Endothelial cell (in vitro differentiated cells): ENCODE measurements at places on chromosomes 11 and 22.
A peak's percentile ranks its signal among the peaks of the same experiment; 100 is the strongest.

DNA sequence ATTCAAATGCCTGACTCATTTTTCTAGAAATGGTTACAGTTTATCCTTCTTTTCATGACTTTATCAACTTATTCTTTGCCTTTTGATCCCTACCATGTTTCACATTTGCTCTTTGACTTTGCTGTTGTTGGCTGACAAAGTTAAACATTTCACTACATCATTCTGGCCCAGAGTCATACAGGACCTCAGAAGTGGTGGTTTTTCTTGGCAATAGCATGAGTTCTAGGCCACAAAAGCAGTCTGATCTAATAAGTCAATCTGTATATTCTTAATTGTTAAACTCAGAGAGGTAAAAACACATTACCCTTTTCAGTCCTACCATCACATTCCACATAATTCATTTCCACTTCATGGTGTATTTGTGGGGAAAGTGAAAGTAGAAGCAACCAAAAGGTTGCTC is 763.2 kb upstream of the TENM4 start:
- no peak for DNase-seq

DNA sequence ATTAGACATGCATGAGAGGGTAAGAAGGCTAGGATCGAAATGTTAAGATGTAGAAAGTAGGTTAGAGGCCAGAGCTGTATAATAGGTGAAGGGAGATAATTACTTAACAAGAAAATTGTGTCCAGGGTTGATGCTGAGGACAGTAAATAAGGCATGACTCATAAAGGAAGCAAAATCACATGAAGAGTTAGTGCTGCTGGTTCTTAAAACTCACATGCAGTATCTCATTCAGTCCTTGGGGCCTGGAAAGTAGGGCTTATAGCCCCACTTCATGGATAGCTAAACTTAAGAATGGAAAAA is 130.2 kb downstream of the NCAM1 start:
- no peak for DNase-seq

- no peak for DNase-seq
Measured at GRCh38 chr11:8814209-8814922, 96.6 kb upstream of the AKIP1 start.

DNA sequence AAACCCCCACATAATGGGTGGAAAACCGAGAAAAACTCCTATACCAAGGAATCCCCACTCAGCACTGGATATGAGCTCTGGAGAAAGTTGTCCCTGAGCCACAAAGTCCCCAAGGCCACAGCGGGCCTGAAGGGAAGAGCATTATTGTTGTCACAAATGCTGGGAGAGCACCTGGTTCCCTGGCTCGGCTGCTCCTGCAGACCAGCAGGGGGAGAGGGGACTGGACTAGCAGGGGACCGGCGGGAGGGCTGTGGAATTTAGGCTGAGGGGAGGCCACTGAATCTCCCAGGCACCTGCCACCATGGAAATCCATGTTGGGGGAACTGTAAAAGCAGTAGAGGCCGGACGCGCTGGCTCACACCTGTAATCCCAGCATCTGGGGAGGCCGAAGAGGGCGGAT is 7.0 kb downstream of the PC start:
- no peak for DNase-seq

GRCh38 chr11:46906609-46907041 is 11.7 kb downstream of the LRP4 start:
- DNase-seq = peak; percentile 48

- DNase-seq = no peak
Measured at GRCh38 chr11:78365381-78365792, 52.2 kb downstream of the GAB2 start.

GRCh38 chr22:25403284-25403810 is 161.1 kb upstream of the GRK3 start:
- DNase-seq = no peak

- no peak for DNase-seq
Measured at GRCh38 chr11:31844351-31844750, 33.2 kb upstream of the PAX6 start.

DNA sequence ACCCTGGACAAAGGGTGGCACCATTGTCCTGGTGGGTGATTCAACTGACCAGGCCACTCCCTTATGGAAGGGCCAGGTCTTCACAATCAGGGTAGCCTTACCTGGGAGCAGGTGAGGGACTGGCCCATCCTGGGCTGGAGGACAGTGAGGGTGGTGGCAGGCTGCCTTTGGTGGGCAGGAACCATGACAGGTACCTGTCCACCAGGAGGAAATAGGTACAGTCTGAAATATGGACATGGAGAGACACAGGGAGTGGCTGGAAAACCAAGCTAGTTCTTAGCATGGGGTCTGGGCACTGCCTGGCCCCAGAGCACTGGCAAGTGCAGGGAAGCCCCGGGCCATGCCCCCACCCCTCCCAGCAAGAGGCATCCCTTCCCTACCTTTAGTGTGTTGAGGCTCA is 113.8 kb downstream of the MED15 start:
- no peak for DNase-seq

GRCh38 chr11:35242412-35243242 is 103.7 kb downstream of the CD44 start:
- DNase-seq = no peak

GRCh38 chr11:117171404-117172061 is 7.0 kb upstream of the SIDT2 start:
- DNase-seq = no peak

DNA sequence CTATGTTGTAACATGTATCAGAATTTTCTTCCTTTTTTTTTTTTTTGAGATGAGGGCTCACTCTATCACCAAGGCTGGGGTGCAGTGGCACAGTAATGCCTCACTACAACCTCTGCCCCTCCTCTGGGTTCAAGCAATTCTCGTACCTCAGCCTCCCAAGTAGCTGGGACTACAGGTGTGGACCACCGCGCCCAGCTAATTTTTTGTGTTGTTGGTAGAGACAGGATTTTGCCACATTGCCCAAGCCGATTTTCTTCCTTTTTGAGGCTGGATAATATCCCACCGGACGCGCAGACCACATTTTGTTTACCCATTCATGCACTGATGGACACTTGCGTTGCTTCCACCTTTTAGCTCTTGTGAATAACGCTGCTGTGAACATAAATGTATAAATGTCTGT is 97.0 kb downstream of the BRD1 start:
- DNase-seq = no peak

GRCh38 chr11:12249590-12250260 is 127.6 kb upstream of the PARVA start:
- no peak for DNase-seq

DNA sequence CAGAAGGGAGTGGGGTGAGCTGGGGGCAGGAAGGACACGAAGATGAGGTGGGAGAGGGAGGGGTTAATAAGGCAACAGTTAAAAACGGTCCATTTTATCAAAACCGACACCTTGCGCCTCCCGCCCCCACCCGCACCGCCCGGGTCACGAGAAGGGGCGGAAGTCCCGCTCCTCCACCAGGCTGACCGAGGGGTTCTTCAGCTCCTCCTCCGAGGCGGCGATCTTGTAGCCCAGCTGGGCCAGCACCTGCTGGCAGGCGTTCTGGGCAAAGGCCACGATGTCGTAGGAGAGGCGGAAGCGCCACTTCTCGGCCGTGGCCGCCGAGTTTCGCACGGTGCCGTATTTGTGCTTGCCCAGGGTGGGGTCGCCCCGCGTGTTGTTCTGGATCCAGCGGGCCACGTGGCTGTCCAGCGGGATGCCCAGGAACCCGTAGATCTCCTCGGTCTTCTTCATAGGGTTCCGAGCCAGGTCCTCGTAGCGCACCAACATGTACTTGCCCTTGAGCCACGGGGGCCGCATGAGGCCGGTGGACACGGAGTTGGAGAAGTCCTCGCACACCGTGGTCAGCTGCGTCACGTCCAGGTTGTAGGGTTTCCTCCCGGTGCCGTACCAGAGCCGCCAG is 15.8 kb downstream of the CHST1 start:
- DNase-seq = no peak

GRCh38 chr22:29907753-29908515 is 25.0 kb downstream of the MTMR3 start:
- no peak for DNase-seq

GRCh38 chr11:71485466-71485865 is 32.5 kb downstream of the NADSYN1 start:
- no peak for DNase-seq

DNA sequence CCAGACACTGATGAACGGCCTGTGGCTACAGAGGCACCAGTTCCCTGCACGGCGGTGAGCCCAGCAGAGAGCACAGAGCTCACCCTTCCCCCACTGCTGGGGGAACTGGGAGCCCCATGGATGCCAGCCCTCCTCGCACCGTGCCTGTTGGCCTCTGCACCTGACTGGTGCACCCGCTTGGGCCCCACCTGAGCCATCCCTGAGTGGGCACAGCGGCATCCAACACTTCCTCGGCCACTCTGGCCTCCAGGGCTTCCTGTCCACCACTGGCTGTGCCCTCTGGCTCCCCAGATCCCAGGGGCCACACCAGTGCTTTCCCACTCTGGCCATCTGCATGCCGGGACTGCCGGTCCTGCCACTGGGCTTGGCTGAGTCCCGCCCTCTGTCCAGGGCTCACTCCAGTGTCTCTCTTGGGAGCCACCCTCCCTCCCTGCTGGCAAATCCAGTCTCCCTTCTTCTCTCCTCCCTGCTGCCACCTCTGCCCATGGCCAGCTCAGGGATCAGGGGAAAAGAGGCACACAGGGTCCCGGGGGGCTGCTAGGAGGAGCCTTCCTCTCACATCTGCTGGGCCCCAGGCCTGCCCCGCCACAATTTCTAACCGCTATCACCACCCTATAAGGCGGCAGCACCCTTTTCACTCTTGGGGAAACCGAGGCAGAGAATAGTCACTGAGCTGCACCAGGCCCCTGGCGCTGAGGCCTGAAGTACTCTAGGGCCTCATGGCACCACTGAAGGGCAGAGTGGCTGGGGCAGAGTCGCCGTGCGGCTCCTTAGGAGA is 33.0 kb downstream of the GNB1L start:
- peak; percentile 1 for DNase-seq

DNA sequence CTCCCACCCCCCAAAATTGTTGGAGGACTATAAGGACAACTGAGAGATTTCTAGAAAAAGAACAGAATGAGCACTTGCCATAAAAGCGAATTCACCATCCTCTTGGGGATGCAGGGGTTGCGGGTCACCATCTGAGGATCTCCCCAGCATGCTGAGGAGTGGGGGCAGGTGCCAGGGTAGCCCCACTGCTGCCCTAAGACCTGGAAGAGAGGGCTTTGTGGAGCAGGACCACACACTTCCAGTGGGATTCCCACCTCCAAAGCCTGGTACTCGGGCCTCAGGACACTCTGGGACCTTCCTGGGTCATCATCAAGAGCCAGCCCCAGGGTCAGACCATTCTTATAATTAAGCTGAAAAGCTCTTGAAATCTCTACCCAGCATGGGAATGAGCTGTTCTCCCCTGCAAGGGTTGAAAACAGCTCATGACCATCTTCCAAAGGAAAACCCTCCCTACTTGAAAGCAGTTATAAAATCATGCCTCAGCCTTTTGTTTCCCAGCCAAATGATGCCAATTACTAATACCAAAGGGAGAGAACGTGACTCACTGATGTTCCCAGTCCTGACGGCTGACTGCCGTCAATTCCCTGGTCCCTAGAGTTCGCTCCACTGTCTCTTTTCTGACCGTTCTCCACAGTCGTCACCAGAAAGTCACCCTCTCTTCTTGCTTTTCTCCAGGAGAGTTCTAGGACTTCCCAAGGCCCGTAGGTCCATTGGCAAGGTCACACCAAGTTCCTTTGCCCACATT is 76.8 kb upstream of the CREB3L1 start:
- DNase-seq = no peak

DNA sequence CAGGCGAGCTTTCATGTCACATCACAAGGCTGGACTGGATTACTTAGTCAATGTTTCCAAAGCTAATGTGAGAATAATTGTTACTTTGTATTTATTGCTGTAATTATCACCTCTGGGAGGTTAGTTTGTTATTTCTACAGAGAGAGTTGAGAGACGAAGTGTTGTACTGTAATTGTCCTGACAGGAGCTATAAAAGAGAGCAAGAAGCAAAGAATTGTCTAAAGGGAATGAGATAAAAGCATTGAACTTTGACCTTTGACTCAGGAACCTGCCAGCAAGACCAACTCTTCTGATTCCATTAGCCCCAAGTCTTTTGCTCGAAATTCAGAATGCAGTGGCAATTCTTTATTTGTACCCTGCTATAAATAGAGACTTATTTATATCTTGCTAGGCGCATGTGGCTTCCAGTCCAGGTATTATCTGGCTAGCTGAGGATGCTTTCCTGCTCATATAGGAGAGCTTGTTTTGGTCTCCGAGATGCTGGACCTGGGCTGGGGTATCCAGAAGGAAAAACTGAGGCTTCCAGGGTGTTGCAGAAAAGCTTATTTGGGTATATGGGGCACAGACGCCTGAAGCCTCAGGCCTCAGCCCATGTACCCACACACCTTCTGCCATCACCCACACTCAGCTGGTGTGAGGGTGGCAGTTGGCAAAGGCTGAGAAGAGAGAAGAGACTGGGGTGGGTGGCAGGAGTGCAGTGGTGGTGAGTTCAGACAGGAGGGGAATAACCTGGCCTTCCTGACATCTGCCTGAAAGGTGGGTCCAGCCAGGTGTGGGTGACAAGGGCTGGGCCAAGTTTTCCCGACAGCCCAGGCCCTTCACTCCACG is 40.7 kb downstream of the SYT13 start:
- DNase-seq = no peak

GRCh38 chr11:78645226-78646202 is 70.8 kb upstream of the NARS2 start:
- peak; percentile 80 for DNase-seq

- DNase-seq = no peak
Measured at GRCh38 chr11:117700551-117700950, 96.5 kb downstream of the DSCAML1 start.

GRCh38 chr22:44821741-44822475 is 69.5 kb downstream of the ARHGAP8 start:
- no peak for DNase-seq

DNA sequence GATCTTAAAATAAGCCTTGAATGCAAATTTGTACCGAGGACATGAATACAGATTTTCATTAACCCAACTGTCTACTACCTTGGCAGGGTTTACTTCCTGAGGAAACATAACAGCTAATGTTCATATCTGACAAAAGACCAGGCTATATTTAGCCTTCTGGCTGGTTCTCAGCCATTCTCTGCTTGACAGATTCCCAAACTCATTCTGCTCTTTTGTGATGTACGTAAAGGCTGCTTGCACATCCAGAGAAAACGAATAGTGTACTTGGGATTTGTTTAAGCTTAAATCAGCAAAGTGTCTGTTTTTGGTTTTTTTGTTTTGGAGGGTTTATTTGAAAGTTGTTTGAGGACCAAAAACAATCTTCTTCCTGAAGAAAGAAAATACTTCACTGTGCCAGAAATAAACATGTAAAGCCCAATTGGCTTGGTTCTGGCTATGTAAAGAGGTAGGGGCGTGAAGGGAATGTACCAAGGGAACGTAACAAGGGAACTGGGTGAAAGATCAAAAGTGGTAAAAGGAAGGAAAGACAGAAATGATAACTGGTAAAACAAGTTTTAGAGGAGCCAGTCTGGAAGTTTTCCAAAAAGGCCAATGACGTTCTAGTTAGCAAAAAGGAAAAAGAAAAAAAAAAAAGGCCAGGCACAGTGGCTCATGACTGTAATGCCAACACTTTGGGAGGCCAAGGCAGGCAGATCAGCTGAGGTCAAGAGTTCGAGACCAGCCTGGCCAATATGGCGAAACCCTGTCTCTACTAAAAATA is 21.4 kb upstream of the CRTAM start:
- no peak for DNase-seq
